NCI-H1417 (cell line): ENCODE measurements at places on chromosomes 2 and 18.
A peak's percentile ranks its signal among the peaks of the same experiment; 100 is the strongest.

- no peak for DNase-seq
These were observed 62.4 kb upstream of the TNP1 start for GRCh38 chr2:216922175-216922780.

- DNase-seq = peak; percentile 7
These were observed 106.3 kb upstream of the CD302 start for GRCh38 chr2:159904127-159904958.

DNA sequence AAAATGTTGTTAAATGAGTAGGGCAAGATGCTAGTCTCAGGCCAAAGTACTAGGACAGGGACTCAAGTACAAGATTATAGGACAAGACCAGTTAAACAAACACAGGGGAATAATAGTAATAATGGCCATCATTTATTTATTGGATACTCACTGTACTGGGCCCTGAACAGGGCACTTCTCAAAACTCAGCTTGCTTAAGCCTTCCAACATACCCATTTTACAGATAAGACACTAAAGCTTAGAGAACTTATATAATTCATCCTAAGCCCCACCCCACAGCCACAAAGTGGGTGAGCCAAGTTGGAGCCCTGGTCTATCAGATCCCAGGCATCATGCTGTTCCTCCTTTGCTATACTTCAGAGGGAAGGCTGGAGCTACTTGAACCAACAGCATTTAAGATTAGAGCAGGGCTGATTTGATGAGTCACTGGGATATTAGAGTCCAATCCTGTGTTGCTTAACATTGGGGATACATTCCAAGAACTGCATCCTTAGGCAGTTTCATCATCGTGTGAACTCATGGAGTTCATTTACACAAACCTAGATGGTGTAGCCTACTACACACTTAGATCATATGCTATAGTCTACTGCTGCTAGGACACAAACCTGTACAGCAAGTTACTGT lies 153.6 kb downstream of the MTCL1 start:
- DNase-seq = no peak

GRCh38 chr18:59839246-59839645 lies 60.5 kb upstream of the PMAIP1 start:
- no peak for DNase-seq

GRCh38 chr2:233058717-233059546 lies 1.2 kb upstream of the INPP5D start:
- no peak for DNase-seq

DNA sequence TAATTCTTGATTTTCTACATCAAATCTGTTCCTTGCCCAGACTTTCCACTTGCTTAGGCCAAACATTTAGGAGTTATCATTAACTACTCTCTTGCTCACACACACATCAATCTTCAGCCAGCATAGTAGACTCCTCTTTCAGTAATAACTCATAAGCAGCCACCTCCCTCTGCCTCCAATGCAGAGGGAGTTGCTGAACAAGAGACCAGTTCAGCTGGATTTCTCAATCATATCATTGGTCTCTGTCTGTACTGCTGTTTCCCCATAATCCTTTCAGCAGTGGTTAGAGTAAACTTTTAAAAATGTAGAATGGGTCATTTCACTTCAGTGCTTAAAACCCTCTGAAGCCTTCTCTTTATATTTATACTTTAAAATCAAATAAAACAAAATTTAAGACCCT lies 112.9 kb downstream of the SLC39A10 start:
- no peak for DNase-seq

DNA sequence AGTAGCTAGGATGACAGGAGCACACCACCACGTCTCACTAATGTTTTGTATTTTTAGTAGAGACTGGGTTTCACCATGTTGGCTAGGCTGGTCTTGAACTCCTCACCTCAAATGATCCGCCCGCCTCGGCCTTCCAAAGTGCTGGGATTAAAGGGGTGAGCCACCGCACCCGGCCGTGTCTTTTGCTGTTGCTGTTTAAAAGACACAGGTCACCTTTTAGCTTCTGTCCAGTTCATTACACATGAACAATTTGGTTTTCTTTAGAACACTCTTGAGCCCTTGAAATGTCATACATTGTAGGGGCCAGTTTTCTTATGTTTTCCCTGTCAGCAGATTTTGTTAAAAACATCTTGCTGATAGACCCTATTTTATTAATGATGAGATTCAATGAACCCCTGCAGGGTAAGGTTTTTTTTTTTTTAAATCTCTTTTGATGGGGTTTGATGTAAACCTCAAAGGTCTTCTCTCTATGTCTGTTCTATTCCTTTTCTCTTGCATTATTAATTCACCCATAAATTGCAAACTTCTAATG lies 61.0 kb upstream of the AGPS start:
- DNase-seq = no peak

GRCh38 chr2:189178726-189179569 lies 613 bp downstream of the COL5A2 start:
- no peak for DNase-seq

DNA sequence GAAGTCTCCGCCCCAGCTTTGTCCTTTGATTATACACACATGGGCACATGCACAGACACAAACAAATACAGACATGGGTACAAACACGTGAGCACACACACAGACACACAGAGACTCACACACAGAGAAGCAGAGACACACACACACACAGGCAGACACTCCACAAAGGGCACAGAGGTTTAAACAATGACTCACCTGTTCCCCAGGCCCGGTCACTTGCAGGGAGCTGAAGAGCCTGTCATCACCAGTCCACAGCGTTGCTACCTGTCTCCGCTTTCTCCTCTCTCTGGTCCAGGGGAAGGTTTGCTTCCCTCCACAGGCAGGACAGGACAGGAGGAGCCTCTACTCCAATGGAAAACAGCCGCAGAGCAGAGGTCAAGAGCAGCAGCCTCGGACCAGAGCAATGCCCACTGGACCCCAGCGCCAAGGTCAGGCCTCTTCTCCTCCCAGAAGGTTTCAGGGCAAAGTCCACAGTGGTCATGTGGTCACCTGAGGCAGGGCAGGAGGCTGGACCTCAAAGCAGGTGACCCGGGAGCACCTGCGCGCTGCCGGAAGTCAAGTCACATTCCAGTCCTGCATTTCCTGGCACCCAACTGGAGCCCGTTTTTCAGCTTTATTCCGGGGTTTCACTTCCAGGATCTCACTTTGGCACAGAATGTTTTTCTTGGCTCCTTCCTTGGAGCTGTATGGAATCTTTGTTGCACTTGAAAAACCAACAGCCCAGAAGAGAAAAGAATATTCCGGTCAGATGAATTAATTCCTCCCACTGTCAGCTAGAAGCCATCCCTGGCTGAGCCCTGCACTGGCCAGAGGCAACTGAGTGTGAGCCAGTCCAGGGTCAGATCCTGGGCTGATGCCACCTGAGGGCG lies at the start of gene RAB17:
Gene RAB17 (minus strand): TSS at position 463 of the 869 bp plus-strand sequence. CDS start 4,580 bp downstream, outside the sequence.
- peak; percentile 77 for DNase-seq

- DNase-seq = peak; percentile 62
These were observed 1.2 kb upstream of the MZT2A start for GRCh38 chr2:131493199-131493968.

- DNase-seq = peak; percentile 46
These were observed 162.6 kb upstream of the SIX3 start for GRCh38 chr2:44778671-44779476.

- DNase-seq = no peak
These were observed 96.8 kb downstream of the MTCL1 start for GRCh38 chr18:8802017-8802672.

- DNase-seq = peak; percentile 14
These were observed 883.2 kb downstream of the SLC4A3 start for GRCh38 chr2:220510668-220511067.

DNA sequence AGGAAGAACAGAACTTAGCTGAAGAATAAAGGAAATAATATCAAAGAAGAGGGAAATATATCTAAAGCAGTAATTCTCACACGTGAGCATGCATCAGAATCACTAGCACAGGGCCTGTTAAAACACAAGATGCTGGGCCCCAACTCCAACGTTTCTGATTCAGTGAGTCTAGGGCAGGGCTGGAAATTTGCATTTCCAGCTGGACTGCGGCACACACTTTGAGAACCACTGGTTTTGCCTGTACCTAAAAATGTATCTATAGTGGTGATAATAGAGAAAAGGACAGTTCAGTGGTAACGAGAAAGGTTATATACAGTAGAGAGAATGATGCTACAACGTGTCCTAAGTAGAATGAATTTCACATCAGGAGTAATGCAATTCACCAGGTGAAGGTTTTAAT lies 11.2 kb downstream of the REV1 start:
- DNase-seq = no peak

DNA sequence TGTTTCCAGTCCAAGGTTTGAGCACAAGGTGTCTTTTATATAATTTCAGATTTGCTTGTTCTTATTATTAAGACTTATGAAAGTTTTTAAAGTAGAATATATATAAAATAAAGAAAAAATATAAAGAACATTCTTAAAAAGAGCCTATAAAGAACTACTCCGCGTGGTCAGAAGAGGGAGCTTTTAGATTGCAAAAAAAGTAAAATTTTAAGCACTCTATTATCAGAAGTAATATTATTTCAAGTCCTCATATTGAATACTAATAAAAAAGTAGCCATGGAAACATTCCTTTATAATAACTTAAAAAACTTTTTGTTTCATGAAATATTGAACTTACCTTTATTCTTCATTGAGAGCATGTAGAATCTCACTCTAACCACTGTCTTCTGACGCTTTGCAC lies 51.4 kb downstream of the LINC00305 start:
- DNase-seq = no peak

DNA sequence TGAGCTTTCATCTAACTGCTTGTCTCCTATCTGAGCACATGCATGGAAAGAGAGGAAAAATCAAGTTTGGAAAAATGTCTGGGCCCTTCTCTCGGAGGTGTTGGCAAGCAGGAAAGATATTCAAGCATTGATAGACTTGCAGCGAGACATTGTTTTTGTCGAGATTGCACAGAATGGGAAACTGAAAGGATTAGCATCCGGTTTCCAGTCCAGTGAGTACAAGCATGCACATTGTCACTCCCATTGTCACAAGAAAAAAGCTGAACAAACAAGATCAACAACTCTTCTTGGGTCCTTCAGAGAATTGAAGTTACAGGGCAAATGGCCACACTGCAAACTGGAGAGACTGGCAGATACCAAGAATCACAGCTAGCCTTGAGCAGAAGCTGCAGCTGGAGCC lies 19.6 kb upstream of the MC5R start:
- DNase-seq = no peak

- DNase-seq = no peak
These were observed 106.4 kb upstream of the DAPL1 start for GRCh38 chr2:158688721-158689120.

DNA sequence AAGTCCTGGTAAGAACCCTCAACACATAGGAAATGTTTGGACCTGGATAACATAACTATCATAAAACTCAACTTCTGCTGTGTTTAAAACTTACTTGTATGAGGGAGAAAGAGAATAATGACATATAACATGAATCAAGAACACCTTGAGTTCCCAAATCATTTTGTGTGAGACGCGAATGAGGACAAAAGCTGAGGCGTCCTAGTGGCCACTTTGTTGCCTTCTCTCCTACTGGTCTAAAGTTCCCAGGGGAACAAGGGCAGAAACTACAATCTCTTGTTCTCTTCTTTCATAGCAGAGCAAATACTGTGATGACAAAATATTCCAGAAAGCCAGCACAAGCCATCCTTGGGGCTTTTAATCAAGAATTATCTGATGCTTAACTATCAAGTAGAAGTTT lies 8.3 kb upstream of the LCT start:
- DNase-seq = no peak

GRCh38 chr2:118988706-118989105 lies 46.7 kb downstream of the MARCO start:
- DNase-seq = no peak

- no peak for DNase-seq
These were observed 7.2 kb downstream of the HADHB start for GRCh38 chr2:26251893-26252292.

DNA sequence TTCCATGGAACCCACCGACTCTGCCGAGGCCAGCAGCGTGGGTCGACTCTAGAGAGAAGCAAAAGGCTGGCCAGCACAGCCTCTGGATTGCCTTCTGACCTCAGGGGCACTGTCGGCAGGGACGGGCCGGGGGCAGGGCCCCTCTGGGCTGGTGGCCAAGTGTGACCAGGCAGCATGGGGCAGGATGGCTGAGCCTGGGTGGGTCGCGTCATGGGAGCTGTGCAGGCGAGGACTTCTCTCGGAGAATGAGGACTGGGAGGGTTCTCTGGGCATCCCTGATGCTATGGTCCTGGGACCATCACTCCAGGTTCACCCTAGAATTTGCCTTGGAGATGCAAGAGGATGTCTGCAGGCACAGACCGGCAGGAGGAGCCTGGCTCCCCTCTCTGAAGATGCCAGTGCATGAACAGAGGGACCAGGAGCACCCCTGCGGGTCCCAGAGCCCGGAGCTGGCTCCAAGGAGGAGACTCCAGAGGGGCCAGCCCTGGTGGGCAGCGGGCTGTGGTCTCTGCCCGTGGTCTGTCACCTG lies 289.2 kb downstream of the NDUFA10 start:
- no peak for DNase-seq

DNA sequence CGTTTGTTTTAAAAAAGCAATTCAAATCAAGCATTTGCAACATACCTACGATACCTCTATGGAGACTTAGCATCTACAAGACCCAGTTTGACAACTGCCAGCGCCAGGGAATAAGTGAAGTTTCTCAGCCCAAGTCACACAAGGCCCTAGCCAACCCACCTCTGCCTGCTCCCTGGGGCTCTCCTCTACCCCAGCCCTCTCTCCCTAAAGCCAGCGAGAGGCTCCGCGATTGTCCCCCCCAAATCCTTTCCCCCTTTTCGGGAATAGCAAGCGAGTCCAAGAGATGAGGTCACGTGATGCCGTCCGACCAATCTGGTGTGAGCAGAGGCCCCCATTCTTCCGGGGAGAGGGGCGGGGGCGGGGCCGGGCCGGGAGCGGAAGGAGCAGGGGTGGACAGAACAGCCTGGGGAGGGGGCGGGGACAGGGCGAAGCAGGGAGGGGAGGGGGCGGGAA lies 102.2 kb upstream of the RAB6C start:
- DNase-seq = peak; percentile 85

DNA sequence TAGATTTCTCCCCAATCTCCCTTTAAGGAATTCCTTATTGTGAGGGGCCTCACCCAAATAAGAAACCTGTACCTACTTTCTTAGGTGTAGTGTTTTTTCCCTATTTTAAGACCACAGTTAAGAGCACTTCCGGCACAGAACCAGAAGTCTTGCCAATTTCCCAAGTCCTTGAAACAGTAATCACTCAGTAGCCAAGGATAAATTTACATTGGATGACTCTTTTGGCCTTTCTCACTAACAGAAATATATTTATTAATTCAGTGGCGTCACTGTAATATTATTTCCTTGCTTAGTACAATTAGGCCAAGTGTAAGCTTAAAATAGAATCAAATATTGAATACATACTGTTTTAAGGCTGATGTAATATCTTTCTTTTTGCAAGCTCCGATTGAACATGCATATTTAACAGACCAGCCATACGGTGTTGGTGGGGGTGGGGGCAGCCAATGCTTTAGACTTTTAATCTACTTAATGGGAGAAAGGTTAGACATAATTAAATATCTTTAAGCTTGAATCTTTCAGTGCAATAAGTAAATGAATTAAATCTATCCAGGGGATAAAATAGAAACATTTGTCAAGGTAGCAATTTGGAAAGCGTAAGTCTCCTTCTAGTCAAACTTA lies 50.8 kb upstream of the ITGA6 start:
- no peak for DNase-seq

GRCh38 chr18:56645415-56646016 lies 5.6 kb upstream of the WDR7 start:
- DNase-seq = peak; percentile 24
